ENCODE measurements at places on chromosomes 11 and 22. TPM values are rescaled to one million over a fixed set of nuclear protein-coding genes. Genes with fewer than 3 reads are reported as not detected.
A peak's percentile ranks its signal among the peaks of the same experiment; 100 is the strongest.

DNA sequence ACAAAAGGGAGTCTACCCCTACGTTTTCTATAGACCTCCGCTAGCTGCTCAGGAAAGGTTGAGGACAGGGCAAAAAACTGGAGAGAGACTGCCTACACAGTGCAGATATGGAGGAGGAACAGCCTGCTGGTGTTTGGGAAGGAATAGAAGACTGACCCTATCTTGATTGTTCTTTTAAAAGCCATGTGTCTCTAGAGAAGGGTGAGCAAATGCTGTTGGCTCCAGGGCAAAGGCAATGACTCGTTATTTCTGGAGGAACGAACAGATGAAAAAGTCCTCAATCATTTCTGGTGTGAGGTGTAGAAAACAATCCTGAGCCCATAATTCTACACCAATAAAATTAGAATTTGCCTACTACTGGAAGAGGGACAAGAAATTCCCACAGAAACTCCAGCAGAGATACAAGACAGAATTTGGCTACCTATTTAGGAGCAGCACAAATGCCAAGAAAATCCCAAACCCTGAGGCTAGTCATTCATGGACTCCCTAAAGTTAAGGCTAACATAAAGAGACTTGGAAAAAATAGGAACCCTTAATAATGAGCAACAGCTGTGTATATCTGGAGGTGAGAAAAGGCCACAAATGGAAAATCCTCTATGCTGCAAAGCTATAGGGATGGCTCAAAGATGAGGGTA is 1206.3 kb upstream of the CNTN5 start:
- no peak for DNase-seq
- H3K27me3 ChIP-seq, result no peaks in the 10 kb centered on the region
- H3K4me3 ChIP-seq, result no peak overlapping the region
- no peaks in the 10 kb centered on the region for H3K36me3 ChIP-seq

DNA sequence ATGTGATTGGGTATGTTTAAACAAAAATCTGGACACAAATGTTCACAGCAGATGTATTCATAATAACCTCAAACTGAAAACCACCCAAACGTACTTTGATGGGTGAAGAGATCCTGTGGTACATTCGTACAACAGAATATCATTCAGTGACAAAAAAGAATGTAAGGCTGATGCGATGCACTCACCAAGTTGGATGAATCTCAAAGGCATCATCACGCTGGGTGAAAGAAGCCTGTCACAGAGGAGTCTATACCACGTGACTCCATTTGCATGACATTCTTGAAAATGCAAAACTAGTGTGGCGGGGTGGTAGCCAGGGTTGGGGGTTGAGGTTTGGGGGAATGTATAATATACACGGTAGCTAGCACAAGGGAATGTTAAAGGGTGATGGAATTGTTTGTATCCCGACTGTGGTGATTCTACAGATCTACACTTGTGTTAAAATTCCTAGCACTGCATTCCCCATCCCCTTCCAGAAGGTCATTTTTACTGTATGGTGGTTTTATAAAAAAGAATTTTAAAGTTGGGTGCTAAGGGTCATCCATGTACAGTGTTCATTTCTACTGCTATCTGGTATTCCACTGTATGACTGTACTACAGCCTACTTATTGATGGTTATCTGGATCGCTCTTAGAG is 35.0 kb upstream of the SLC25A1 start:
- DNase-seq, result no peak
- H3K4me1 ChIP-seq, result no peaks in the 10 kb centered on the region
- H3K27ac ChIP-seq, result no peak overlapping the region
- H3K4me3 ChIP-seq, result no peak overlapping the region

Gene BIK
- not detected for total RNA-seq

Gene TCN1
- not detected for total RNA-seq

DNA sequence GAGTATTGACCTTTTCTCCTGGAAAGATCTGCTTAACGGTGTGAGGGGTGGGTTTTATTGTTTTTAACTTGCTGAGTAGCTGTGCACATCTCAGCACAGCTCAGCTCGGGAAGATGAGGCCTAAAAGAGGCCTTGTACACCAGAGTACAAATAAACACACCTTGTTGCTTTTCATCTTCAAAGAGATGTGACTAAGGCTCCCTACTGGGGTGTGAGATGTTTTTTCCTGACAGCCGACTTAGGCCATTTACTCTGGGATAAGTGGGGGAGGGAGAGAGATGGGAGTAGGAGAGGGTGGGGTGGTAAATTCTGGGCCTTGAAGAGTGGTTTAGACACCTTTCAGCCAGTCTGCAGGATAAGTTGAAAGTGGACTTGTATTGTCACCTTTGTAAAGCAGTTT is 2.9 kb downstream of the LDLRAD3 start:
- no peak overlapping the region for H3K27ac ChIP-seq
- no peak for DNase-seq
- H3K4me3 ChIP-seq, result no peak overlapping the region
- no peaks in the 10 kb centered on the region for H3K27me3 ChIP-seq
- no peaks in the 10 kb centered on the region for H3K36me3 ChIP-seq

Gene CLTCL1
- 8.1 TPM for total RNA-seq

Gene MS4A6A
- 214 TPM for total RNA-seq

Gene HTR3A
- not detected for total RNA-seq

Gene ZW10
- total RNA-seq, result 12.0 TPM

DNA sequence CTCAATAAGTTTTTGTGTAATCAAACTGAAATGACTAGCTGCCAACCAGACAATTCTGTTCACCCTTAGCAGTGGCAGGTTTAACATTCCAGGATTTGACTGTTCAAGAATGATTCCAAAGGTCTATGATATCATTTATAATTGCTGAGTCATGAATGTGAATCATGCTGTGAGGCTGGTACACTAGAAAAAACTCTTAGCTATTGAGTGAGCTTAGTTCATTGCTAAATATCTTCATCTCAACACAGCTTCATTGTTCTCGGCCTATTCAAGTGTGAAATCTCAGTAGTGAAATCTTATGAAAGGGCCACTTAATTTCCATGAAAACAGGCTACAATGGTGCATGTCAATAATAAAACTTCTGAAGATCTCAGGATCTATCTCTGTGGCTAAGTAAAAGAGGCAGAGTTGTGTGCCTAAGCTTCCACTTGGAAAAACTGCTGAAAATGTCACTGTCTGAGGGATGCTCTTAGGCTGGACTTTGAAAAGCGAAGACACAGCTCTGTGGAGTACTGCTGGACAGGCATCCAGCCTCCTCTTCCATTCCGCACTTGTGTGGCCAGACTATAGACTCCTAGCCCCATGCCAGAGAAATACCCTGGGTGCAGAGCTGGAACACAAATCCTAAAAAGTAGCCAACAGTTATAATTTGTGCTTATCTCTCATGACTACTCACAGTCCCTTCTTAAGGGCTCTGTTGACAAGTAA is 12.8 kb downstream of the AQP11 start:
- DNase-seq, result no peak
- H3K27ac ChIP-seq, result no peak overlapping the region
- H3K27me3 ChIP-seq, result no peaks in the 10 kb centered on the region
- H3K36me3 ChIP-seq, result no peaks in the 10 kb centered on the region
- H3K4me1 ChIP-seq, result peaks cover 3% of the 10 kb centered on the region

- no peaks in the 10 kb centered on the region for H3K27me3 ChIP-seq
- no peaks in the 10 kb centered on the region for H3K36me3 ChIP-seq
- no peak overlapping the region for H3K27ac ChIP-seq
- no peak overlapping the region for H3K4me3 ChIP-seq
These were observed 83.5 kb downstream of the SNX19 start for GRCh38 chr11:130832566-130833425.

DNA sequence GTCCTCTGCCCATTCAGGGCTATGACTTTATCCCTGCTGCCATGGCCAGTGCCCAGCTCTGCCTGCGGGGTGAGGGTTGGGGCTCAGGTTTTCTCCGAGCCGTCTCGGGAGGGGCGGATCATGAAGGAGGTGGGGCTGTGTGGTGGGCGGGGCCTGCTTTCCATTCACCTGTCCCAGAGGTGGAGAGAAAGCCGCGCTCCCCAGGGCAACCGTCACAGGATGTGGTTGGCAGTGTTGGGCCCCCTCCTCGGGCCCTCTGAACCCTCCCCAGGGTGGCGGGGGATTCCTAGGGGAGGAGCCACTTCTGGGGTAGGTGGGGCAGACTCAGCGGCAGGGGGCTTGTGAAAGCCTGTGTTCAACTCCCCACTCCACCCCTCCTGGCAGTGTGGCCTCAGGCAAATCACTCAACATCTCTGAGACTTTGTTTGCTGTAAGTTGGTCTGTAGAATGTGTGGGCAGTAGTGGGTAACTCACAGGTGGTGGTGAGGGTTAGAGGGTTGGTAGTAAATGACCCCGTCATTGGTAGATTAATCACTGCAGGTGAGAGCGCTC is 50.3 kb downstream of the CD6 start:
- no peak overlapping the region for H3K4me3 ChIP-seq
- no peak for DNase-seq
- no peak overlapping the region for H3K27ac ChIP-seq
- no peaks in the 10 kb centered on the region for H3K27me3 ChIP-seq
- no peaks in the 10 kb centered on the region for H3K36me3 ChIP-seq

GRCh38 chr11:126823274-126823673 is 177.3 kb downstream of the KIRREL3 start:
- no peak overlapping the region for H3K4me3 ChIP-seq
- no peak overlapping the region for H3K27ac ChIP-seq
- H3K36me3 ChIP-seq, result no peaks in the 10 kb centered on the region
- H3K4me1 ChIP-seq, result no peaks in the 10 kb centered on the region
- no peak for DNase-seq
- no peaks in the 10 kb centered on the region for H3K27me3 ChIP-seq

DNA sequence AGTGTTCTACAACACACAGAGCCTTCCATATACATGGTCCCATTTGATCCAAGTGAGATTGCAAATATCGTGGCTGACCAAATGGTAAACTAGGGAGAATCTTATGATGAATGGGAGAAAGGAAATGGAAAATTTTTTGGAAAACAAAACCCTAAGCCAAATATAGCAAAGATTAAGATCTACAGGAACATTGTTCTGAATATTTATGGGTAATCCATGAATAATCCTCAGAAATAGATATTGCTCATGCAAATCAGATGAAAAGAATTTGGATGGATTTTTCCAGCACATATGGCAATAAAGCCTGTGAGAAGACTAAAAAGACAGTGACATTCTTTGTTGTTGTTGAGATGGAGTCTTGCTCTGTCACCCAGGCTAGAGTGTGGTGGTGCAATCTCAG is 21.7 kb upstream of the PRDM10 start:
- H3K4me3 ChIP-seq, result no peak overlapping the region
- no peaks in the 10 kb centered on the region for H3K4me1 ChIP-seq
- no peak overlapping the region for H3K27ac ChIP-seq
- H3K27me3 ChIP-seq, result no peaks in the 10 kb centered on the region
- no peaks in the 10 kb centered on the region for H3K36me3 ChIP-seq

DNA sequence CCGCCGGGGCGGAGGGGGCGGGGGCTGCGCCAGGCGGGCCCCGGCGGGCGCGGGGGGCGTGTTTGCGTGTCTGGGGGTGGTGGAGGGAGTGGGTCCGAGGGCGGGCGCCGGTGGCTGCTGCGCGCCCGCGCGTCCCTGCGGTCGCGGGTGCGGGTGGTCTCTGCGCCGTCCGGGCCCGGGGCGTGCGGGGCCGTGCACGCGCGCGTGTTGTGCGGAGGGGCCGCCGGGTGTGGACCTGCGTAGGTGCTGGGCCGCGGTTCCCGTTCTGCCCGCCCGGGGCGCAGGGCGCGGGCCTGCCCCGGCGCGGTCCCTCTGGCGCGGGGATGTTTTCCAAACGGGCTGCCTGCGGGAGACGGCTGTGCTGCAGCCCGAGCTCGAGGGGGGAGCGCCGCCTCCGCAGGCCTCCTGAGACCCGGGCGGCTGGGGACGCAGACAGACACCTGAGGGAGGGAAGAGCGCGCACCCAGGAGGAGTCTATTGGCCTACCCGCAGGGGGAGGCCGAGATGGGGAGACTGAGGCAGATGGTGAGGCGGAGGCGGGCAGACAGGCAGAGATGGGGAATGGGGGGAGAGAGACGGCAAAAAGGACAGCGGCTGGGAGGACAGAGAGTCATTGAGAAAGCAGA is 442 bp downstream of the PELI3 start:
- no peaks in the 10 kb centered on the region for H3K27me3 ChIP-seq
- peak; percentile 82 for DNase-seq
- peak overlapping the region; percentile 78 for H3K4me3 ChIP-seq
- H3K4me1 ChIP-seq, result no peaks in the 10 kb centered on the region

Gene OR5B17
- not detected for total RNA-seq

Data from aorta (tissue), 5 donors.